ENCODE measurements at places on chromosomes 2 and 18.

- DNase-seq: peak; percentile 79
Observed at GRCh38 chr2:43343573-43344304, 117.3 kb upstream of the ZFP36L2 start.

GRCh38 chr2:142885543-142885942, 8.1 kb downstream of the KYNU start:
- no peak for DNase-seq

DNA sequence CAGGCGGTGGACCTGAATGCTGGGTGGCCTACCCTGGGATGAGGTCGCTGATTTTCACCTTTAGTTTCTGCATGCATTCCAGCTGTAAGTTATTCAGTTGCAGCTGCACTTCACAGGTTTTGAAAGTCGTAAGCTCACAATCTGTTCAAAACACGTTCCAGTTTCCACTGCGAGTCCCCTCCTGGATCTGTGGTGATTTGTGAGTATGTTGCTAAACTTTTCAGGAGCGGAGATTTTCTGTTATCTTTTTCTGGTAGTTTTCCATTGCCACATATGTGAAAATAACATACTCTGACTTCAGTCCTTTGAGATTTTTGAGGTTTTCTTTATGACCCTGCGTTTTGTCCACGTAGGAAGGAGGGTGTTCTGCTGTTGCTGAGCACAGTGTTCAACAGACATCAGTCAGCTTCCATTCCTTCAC, 102.1 kb downstream of the SNTG2 start:
- no peak for DNase-seq

GRCh38 chr2:164242409-164242808, 378.9 kb downstream of the GRB14 start:
- DNase-seq: no peak

DNA sequence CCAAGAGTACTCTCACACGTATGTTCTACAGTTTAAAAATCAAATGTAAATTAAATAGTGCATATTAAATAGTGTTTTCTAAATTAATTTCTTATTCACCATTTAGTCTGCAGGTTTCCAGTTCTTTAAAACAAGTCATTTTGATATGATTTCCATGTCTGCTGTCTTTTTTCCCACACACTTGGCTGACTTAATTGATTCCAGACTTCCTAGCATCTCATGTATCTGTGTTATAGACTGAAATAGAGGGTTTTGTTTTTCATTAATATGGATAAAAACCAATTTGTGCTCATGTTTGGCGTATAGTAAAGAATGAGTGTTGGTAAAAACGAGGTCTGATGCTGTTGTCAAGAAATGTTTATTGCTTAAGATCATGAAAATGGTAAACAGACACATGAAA, 104.3 kb downstream of the SRBD1 start:
- DNase-seq: no peak

DNA sequence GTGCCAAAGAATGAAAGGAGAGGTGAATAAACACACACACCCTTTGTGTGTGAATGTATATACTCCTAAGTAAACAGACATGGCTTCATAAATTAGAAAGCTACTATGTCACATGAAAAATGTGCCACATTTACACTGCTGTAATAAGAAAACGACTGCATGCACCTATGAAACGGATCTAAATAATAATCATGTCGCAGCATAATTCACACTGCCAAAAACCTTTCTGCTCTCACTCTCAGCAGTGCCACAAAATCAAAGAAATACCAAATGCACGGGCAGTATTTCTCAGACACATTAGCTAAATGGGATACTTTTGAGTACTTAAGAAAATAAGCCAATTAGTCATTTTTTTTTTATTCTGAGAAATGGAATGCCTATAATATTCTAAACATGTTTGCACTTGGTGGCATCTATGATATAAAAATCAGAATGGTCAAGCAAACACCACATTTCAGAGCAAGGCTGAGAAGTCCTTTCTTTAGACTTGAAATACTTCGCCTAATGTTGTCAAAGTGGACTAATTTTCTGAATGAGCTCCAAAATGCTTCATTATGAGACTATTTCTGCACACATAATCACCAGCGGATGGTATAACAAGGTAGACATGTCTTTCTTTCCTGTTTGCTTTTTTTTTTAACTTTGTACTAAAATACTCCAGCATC, 6.6 kb downstream of the BCL11A start:
- DNase-seq: no peak

DNA sequence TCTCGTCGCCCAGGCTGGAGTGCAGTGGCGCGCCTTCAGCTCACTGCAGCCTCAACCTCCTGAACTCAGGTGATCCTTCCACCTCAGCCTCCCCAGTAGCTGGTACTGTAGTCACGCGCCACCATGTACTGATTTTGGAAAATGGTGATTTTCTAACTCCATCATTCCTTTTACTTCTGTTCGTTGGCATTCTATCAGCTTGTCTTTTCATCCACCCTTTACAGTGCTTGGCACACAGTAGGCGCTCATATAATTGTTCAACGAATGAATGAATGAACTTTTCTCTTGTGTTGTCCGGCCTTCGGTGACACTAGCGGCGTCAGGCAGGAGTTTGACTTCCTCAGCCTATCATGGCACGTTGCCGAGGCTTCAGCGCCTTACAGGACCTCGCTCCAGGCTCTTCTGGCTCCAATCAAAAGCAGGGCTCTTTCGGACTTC, 373 bp upstream of the MTHFD2 start:
- DNase-seq: no peak

DNA sequence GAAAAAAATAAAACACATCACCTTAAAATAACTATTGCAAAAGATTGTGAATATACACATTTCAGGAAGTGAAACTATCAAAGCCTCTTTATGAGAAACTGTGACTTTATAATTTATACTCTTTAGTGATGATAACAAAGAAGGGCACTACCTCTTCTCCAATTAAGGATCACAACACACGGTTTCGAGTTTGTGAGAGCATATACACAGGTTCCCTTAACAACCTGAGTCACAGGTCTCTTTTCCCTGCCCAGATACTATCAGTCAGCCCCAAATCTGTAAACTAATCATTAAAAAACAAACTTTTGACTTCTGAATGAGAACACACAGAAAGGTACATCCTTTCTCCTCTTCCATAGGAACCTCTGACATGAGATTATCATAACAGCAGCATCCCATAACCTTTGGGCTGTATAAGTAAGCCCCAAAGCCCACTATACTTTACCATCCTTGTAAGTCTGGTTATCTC, 44.9 kb downstream of the PTPN2 start:
- no peak for DNase-seq

DNA sequence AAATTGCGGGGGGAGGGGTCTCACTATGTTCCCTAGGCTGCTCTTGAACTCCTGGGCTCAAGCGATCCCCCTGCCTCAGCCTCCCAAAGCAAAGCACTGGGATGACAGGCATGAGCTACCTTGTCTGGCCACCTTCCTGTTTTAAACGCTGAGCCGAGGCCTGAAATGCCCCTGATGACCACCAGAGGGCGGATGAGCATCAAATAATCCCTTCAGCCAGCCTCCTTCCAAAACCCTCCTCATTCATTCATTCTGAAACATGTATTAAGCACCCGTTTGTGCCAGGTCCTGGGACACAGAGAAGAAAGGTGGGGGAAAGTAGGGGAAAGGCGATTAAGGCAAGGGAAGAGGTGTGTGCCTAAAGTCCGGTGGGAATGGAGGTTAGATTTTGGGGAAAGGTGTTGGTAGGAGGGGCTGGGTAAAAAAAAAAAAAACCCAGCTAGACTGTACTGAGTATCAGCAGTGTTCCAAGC, 30.7 kb upstream of the PTMA start:
- DNase-seq: peak; percentile 92

GRCh38 chr2:118221536-118222272, 133.4 kb downstream of the INSIG2 start:
- DNase-seq: peak; percentile 58

GRCh38 chr2:29033172-29033571, 41.2 kb downstream of the PCARE start:
- no peak for DNase-seq

GRCh38 chr18:74185860-74186259, 37.5 kb downstream of the TIMM21 start:
- DNase-seq: no peak

GRCh38 chr2:200086911-200087310, 131.5 kb downstream of the MAIP1 start:
- peak; percentile 7 for DNase-seq

DNA sequence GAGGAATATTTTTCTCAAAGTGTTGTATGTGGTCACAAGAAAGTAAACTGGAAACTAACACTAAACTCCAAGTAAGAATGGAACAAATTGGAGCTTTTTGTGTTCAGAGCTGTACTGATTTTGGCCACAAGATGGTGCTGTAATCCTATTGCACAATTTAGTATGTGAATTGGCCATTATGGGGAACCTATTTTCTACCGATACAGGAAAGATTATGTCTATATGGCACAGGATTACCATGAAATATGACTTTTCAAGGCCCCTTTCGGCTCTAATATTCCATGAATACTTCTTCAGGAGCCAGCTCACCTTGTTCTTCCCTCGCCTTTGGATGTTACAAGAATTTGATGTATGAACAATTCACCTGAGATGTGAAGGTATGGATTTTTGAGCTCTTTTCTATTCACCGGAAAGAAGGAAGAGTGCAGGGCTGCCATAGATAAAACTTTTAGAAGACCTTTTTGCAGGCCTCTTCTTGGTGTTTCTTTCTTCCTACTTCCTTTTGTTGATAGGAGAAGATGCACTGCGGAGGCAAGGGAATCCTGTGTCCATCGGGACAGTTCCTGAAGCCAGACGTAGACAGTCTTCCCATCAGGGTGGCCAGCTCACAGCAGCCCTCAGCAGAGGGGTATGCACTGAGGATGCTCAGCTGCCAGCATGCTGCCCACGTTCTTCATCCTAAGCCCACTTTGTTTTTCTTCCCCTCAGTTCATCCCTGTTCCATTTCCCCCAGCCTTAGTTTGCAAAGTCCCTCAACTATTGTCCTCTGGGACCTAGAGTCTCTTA, 13.3 kb downstream of the MRPL44 start:
- peak; percentile 56 for DNase-seq

- DNase-seq: no peak
Observed at GRCh38 chr2:98380203-98380535, 33.9 kb downstream of the CNGA3 start.

DNA sequence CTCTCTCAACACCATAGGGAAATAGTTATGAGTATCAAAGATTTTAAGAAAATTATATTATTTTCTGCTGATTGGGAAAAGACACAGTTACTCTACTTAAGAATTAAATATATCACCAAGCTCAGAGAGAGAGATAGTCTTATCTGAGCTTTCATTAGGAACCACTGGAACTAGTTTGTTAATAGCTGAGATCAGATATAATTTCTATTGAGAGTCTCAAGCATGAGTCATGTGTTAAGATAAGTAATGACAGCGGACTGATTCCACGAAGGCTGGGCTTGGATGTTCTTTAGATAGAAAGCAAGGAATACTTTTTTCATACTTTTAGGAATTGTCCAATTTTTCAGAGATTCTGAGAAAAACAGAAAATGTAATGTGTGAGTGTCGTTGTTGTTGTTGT, 44.4 kb upstream of the RBM44 start:
- no peak for DNase-seq
